ENCODE measurements at places on chromosomes 4 and X.

DNA sequence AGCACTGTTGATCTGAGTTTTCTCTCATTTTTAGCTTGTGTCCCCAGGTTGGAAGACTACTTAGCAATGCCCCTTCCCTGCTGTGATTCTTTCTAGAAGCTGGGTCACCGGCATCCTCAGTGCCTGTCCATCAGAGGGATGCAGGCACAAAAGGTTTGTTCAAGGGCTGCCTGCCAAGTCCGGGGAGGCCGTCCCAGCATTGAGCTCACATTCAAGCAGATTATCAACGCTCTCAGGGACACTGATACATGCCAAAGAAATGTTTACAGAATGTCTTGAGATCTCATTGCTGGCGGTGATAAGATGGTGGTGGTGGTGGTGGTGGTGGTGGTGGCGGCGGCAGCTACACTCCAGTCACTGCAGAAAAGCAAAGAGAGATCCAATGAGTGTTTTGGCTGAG lies 79.6 kb upstream of the VCX3A start:
- no peak for DNase-seq

DNA sequence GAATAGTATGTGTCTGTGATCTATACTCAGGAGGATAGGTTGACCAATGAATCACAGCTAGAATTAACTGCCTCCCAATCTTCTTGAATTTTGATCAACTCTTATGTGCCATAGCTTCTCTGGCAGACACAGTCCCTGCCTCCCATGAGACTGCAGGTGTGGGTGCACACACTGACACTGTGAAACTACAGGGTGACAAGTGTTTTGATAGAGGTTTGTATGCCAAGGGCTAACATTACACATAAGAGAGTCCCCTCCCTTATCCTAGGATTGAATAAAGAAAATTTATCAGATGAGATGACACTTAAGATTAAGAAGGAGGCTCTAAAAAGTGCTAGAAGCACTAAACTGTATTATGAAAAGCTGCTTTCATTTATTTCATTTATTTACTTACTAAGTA lies 218.4 kb upstream of the BMP3 start:
- no peak for DNase-seq

GRCh38 chr4:4248885-4249203 lies 821 bp upstream of the TMEM128 start:
- DNase-seq: no peak

DNA sequence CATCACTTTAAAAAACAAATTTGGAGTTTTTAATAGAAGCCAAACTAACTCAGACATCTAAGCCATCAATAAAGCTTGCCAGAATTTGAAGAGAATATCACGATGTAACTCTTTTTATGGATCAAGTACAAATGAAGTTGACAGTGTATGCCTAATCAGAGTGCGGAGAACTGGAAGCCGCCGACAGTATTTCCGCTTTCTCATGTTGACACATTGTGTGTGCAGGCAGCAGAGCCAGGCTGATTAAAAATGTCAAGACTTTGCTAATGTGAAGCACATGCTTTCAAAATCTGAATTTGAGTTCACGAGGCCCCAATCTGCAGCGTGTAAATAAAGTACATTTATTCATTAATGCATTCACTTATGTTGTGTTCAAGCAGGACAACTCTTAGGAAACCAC lies 161.2 kb downstream of the TENM3 start:
- DNase-seq: no peak

DNA sequence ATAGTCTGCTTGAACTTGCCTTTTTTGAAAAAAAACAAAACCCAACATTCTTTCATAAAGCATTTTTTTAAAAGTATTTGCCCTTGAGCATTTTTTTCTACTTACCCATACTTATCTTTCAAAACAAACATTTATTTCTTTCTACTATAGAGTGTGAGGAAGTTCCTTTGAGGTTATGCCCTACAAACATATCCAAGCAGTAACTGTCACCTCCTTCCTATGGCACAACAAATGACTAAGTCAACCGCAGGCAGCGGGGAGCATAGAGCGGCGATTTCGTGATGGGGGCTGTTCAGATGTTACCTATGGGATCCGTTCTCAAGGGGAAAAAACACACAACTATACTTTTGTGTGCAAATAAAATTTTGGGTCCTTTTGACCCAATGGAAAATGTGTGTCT lies 19.4 kb downstream of the SPRY1 start:
- no peak for DNase-seq

DNA sequence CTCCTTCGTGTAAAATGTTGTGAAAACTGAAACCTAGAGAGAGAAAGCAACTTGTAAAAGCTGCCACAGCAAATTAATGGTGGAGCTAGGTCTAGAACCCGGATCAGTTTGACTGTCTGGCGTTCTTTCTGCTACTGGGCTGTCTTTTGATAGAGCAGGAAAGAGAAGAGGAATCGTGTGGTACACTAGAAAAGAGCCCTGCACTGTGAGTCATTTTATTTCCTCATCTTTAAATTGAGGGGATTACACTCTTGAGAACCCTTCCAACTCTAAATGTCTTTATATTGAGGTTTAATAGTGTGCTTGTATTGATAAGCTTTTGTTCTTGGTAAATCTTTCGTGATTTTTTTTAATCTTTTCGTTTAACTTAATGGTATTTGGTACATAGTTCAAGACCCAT lies 4.3 kb downstream of the WDR44 start:
- no peak for DNase-seq

GRCh38 chr4:33996075-33996718 lies 2248.1 kb downstream of the ARAP2 start:
- DNase-seq: no peak

DNA sequence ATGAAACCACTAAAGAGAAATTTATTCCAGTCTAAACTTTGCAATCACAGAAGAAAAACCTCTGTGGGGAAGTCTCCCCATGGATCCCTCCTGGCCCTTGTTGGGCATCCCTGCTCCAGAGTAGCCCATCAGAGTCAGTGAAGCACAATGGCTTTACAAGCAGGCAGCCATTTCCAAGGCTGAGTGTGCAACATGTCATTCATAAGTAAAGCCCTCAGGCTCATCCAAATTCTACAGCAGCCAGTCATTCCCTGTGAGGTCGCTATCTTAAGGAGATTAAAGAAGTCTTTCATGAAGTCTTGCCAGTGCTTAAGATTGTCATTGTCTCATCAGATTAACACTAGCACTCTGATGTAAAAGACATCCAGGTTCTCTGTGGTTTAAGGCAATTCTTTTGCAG lies 17.0 kb upstream of the MAPK10 start:
- DNase-seq: no peak

GRCh38 chr4:165457793-165458192 lies 79.0 kb downstream of the CPE start:
- DNase-seq: no peak

DNA sequence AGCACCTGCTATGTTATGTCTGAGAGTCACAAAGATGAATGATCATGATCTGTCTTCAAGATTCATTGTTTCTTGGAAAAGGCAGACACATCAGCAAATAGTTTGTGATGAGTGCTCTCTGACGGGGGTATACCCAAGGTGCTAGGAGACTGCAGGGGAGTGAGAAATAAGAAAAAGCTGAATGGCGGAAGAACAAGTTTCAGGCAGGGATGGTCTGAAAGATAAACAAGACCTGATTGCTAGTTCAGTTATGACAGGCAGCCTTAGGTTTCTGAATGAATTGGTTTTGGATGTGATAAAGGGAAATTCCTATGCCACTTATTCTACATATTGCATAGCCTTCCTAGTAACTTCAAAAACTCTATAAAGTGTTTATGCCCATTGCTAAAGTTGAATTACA lies 327.0 kb upstream of the DKK2 start:
- no peak for DNase-seq

- DNase-seq: no peak
These were observed 445.7 kb downstream of the GASK1B start for GRCh38 chr4:157727163-157727562.

DNA sequence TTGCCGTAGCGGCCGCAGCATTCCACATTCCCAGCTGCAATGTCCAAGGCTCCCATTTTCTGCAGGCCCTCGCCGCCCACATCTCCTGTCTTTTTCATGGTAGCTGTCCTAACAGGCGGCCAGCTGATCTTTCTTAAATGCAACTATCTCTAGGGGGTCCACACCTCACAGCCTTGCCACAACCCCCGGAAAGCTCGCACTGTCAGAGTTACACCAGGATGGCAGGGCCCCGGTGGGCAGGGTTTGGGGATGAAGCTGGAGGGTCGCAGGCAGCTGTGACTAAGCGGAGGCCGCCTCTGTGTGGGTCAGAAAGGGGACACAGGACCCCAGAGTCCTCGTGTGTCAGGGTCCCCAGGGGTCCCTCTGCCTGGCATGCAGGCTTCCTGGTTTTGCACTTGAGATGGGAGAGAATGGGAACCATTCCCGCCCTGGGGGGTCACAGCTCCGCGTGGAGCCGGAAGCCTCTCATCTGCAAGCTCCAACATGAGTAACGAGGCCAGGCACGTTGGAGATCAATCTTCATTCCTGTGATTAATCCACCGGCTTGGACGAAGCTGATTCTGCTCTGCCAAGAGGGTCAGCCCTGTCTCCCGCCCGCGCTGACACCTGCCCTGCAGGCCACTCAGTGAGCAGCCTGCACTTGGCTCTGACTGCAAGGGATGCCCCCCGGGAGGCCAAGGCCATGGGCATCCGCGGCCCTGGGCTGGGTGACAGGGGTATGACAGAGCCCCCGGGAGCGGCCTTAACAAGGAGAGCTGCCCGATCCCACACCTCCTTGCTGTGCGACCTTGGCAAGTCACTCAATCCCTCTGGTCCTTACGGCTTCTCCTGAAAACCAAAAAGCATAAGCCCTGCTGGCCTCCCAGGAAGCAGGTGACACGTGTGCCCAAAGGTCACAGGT lies 97.9 kb downstream of the ADRA2C start:
- DNase-seq: no peak

- DNase-seq: no peak
These were observed 22.1 kb downstream of the PPP1R2C start for GRCh38 chrX:42755815-42756214.

DNA sequence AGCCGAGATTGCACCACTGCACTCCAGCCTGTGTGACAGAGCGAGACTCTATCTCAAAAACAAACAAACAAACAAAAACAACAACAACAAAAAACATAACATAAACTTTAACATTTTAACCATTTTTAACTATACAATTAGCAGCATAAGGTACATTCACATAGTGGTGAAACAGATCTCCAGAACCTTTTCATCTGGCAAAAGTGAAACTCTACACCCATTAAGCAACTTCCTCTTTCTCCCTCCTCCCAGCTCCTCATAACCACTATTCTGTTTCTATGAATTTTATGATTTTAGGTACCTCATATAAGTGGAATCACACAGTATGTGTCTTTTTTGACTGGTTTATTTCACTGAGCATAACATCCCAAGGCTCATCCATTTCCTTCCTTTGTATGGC lies 103.6 kb downstream of the FAM13A start:
- no peak for DNase-seq

- no peak for DNase-seq
These were observed 31.5 kb downstream of the CASP3 start for GRCh38 chr4:184617600-184618196.

DNA sequence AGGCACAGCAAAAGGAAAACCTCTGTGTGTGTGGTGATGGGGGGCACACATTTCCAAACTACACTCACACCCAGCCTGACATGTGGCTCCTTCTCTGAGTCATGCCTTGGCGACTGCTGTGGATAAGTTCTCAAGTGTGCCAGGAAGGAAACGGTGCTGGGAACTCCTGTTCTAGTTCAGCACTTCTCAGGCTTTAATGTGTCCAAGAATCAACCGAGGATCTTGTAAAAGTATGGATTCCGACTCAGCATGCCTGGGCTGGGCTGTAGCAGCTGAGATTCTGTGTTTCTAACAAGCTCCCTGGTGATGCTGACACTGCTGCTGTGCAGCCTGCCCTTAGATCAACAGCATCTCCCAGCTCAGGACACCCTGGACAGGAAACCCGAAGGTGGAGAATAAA lies 20.2 kb downstream of the CLNK start:
- no peak for DNase-seq

GRCh38 chr4:23438764-23439163 lies 451.1 kb downstream of the PPARGC1A start:
- DNase-seq: no peak

DNA sequence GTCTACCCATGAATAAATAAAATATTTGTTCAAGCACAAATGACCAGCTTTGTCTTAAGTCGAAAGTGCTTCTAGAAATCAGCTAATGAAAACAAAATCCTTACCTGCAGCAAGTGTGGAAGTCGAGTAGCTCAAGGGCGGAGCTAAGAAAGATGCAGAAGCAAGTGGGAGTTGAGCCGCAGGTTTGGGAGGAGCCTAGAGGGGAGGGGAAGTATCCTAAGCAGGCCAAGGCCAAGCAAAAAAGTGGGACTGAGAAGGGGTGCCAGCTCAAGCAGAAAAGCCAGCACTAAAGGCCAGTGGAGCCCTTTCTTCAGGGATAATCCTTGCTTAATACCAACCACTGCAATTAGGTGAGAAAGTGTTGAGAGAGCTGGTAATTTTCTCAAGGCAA lies 60.8 kb downstream of the DLG3 start:
- DNase-seq: no peak

DNA sequence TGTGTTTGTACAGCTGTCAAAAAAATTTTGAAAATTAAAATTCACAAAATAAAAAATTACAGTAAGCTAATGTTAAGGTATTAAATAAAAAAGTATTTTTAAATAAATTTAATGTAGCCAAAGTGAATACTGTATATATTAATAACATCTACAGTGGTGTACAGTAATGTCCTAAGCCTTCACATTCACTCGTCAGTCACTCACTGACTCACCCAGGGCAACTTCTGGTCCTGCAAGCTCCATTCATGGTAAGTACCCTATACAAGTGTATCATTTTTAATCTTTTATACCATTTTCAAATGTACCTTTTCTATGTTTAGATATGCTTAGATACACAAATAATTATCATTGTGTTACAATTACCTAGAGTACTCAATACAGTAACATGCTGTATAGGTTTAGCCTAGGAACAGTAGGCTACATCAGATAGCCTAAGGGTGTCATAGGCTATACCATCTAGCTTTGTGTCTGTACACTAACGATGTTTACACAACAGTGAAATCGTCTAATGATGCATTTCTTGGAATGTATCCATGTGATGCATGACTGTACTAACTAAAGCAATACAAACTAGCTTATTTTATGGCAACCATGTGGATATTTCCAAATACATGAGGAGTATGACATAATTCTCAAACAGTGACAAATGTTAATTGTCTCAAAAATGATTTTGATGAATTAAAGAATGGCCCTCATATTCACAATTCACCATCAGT lies 13.7 kb downstream of the DDX60 start:
- no peak for DNase-seq

- DNase-seq: no peak
These were observed 8.6 kb upstream of the MBNL3 start for GRCh38 chrX:132497432-132497831.

- no peak for DNase-seq
These were observed 182.8 kb downstream of the PDGFC start for GRCh38 chr4:156788782-156789181.

GRCh38 chr4:152200511-152201333 lies 335.2 kb downstream of the FBXW7 start:
- no peak for DNase-seq

DNA sequence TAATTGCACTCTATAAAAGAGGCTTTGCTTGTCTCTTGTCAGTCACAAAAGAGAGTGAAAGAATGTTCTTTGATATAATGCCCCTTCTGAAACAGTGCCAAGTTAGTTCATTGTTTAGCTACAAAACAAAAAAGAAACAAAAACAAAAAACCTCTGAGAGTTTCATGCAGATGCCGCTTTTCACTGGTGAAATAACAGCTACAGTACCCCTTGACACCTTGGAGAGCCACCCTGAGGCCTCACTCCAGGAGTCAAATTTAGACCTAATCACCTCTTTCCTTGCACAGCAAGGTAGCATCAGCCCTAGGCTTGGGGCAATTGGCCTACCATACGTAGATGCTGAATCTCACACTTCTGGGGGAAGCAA lies 185.2 kb downstream of the UNC5C start:
- no peak for DNase-seq

- no peak for DNase-seq
These were observed 161.8 kb downstream of the FAM47A start for GRCh38 chrX:33970028-33970967.

All from CD4-positive, alpha-beta T cell treated with Interleukin-6 at 100 ng/mL for 8 hours (primary cell).